ENCODE measurements at places on chromosomes 2 and 18.

DNA sequence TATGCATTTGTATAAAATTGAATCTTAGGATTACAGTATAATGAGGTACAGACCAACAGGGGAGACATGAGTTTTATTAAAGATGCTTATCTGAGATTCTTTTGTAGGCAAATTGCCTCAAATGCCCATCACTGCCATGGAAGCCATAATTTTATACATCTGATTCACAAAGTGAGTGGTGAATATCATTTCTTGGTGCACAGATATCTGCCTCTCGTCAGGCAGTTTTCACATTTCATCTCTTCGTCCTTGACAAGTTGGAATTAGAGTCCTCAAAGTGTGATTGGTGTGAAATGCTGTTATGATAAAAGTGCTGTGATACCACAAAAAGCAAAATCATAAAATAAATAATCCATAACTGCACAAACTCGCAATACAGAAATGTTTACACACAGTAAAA, 1602.8 kb upstream of the DDX18 start:
- DNase-seq: no peak

- no peak for DNase-seq
These were observed 68.0 kb upstream of the SMAD7 start for GRCh38 chr18:49018554-49019445.

DNA sequence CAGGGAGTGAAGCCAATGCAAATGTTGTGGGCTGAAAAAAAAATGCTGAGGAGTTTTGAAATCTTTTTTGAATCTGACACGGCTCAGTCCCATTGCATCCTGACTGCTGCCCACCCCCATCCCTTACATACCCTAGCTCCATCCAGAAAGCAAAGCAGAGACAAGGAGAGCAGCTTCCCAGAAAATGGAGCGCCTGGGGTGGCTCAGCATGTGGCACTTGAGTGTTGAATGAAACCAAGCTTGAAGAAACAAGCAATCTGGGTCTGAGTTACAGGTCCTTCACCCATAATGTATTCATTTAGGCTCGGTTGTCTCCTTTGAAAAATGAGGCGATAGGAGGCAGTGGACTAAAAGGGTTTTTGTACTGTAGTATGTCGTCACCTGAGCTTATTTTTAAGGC, 244.2 kb upstream of the ACVR2A start:
- DNase-seq: no peak

DNA sequence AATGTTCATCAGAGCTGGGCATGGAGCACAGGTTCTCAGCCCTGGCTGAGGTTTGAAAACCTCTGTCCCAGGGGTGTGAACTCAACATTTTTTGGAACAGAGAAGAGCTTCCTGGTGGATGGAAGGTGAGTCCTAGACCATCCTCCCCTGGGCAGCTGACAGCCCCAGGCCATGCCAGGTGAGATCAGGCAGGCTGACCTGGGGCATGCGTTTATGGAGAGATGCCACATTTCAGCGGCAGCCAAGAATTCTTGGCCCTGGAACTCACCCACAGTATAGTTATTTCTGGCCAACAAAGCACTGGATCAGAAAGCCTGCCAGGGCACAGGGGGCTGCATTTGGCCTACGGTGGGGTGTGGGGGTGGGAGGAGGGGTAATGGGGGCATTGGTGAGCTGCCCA, 83.8 kb downstream of the EDAR start:
- DNase-seq: no peak

- peak; percentile 35 for DNase-seq
These were observed 35.7 kb downstream of the RASGRP3 start for GRCh38 chr2:33512112-33512511.

Measured in MM.1S (cell line).